ENCODE measurements at places on chromosomes 2 and 18. TPM values are rescaled to one million over a fixed set of nuclear protein-coding genes. Genes with fewer than 3 reads are reported as not detected.

The CPO gene
- total RNA-seq, result not detected

The ZNF385B gene
- 0.27 TPM for total RNA-seq

The SALL3 gene
- total RNA-seq, result 7.7 TPM

DNA sequence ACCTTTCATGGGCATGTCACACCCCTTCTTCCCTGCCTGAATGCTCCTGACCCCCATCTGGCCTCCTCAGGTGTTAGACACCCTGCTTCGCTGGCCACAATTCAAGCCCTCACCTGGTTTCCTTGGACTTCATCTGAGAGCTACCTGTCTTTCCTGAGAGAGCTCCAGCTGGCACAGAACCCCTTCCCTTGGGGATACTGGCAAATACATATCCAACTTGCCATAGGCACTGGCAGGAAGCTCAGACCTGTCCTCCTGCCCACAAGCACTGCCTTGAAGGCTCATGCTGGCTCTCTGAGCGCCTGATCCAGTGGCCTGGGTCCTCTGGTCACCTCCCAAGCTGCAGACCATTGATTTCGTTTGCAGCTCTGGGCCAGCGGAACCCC, 74.1 kb upstream of the MAP4K3 start:
- peaks cover 30% of the 10 kb centered on the region for H3K4me1 ChIP-seq
- no peaks in the 10 kb centered on the region for H3K27me3 ChIP-seq
- no peaks in the 10 kb centered on the region for H3K36me3 ChIP-seq
- H3K4me3 ChIP-seq, result no peak overlapping the region
- H3K27ac ChIP-seq, result no peak overlapping the region
